Iris pigment epithelial cell (primary cell): ENCODE measurements at places on chromosomes 6 and 20.

GRCh38 chr6:1781152-1781816 lies 171.6 kb downstream of the FOXC1 start:
- peak; percentile 55 for DNase-seq

- DNase-seq: peak; percentile 20
Observed at GRCh38 chr20:25695532-25696370, 902 bp downstream of the ZNF337 start.

GRCh38 chr20:62239278-62239879 lies 1.1 kb downstream of the OSBPL2 start:
- DNase-seq: no peak

- no peak for DNase-seq
Observed at GRCh38 chr6:35728683-35729678, 7.9 kb upstream of the ARMC12 start.

DNA sequence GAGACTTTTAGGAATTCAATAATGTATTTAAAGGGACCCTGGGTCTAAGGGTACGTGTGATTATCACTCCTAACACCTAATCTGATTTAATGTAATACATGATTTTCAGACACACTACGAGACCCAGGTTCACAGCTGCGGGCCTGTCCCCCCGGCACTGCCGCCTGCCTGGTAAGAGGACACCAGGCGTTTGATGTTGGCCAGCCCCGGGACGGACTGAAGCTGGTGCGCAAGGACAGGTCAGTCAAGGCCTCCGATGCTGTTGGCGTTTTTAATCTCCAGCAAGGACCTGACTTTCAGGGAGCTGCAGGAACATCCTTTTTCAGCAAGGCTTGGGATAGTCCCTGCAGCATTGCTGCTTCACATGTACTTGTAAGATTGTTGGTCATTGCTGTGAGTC lies 58.2 kb downstream of the IGF2R start:
- no peak for DNase-seq
